ENCODE measurements at places on chromosomes 3 and 15.

DNA sequence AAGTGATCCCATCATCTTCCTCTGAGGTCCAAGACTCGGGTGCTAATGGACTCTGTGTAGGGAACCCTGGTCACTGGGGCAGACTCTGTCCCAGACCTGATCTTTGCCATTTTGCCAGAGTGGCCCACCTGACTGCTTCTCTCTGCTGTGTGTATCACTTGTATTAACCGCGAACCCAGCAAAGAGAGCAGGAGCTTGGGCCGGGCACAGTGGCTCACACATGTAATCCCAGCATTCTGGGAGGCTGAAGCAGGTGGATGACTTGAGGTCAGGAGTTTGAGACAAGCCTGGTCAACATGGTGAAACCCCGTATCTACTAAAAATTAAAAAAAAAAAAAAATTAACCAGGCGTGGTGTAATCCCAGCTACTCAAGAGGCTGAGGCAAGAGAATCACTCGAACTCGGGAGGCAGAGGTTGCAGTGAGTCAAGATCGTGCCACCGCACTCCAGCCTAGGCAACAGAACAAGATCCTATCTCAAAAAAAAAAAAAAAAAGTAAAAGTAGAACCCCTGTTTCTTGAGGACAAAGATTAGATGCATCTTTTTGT lies 32.9 kb upstream of the CYP11A1 start:
- no peak for DNase-seq

DNA sequence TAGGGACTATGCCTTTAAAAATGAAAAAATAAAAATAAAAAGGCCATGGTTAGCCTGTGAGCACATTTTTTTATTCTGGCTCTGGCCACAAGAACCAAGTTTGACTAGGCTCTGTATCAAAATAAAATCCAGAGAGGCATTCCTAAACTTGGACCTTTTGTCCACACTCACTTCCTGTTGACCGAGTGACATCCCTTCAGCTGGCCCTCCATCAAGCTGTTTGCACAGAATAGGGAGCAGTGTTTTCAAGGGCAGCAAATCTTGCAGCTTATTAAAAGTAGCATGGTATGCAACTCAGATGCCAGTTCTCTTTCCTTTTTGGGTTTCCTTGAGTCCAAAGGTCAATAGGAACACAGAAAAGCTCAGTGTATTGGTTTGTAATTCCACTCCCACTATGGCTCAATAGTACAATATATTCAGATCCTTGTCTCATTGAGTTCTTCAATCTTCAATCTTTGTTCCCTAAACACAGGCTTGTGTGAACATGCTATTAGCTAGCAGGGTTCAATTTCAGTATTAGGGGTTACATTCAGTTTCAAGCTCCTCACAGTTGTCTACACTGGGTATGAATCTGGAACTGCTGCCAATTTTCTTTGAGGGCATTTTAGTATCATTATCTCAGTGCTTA lies 244.5 kb downstream of the RBMS3 start:
- DNase-seq: no peak

- DNase-seq: no peak
Observed at GRCh38 chr3:175392653-175393052, 533.5 kb downstream of the NAALADL2 start.

- no peak for DNase-seq
Observed at GRCh38 chr3:169529013-169529412, 134.5 kb downstream of the MECOM start.

- DNase-seq: no peak
Observed at GRCh38 chr3:140406655-140407054, 271.2 kb upstream of the TRIM42 start.

DNA sequence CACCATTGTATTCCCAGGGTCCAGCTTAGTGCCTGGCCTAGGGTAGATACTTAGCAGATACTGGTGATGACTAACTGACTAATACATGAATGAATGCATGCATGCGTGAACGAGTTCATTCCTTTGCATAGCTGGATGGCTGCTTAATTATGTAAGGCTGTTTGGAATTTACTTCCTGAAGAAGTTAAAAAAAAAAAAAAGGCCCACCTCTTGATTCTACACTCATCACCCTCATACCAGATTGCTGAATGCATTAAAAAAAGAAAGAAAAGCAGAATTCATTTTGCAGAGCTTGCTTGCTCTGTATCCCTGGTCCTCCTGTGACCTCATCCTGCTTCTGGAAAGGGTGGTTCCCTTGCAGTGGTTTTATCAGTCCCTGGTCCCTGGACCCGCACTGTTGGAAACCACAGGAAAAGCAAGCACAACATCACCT lies 277.6 kb upstream of the CFAP20DC start:
- DNase-seq: no peak

DNA sequence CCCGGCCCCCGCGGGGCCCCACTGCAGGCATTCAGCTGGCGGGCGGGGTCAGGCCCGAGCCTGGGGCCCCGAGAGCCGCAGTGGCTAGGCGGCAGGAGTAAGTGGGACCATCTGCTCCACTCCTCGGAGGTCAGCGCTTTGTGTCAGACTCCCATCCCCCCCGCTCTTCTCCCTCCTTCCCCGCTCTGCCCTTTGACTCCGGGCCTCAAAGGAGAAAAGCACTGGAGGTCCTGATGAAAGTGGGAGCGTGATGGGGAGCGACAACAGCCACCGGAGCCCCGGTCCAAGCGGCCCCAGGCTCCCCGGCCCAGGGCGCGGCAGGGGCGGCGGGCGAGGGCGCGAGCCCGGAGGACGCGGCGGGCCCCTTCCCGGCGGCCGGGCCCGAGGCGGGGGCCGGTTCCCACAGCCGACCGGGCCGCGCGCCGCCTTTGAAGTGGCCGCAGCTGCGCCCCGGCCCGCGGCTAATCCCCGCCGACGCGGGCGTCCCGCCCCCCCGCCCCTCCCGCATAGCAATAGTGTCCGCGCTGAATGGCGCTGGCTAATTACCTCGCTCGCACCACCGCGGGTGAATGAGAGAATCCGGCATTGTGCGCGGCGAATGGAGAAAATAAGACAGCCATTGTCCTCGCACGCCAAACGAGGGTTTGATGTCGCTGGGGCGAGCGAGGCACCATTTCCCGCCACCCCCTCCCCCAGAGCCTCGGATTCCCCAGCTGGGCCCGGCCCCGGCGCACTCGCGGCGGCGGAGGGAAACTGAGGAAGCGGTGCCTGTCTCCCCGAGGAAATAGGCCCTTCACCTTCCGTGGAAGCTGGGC lies 22.4 kb downstream of the IGDCC3 start:
- DNase-seq: no peak

DNA sequence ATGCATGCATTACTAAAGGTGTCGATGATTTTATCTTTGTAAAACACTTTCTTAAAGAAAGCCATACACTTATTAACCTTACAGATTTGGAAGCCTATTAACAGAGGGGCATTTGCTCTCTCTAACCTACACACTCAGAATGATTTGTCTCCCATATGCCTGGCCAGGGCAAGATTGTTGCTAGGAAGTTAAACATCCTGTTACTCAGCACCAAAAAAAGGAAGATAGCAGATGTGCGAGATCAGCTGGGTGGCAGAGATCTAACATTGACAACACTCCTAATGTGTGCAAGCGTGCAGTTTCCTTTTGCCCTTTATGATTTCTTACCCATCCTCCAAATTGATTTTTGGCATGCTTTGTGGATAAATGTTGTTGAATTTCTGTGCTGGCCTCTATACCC lies 73.9 kb upstream of the TMEM108 start:
- DNase-seq: no peak

DNA sequence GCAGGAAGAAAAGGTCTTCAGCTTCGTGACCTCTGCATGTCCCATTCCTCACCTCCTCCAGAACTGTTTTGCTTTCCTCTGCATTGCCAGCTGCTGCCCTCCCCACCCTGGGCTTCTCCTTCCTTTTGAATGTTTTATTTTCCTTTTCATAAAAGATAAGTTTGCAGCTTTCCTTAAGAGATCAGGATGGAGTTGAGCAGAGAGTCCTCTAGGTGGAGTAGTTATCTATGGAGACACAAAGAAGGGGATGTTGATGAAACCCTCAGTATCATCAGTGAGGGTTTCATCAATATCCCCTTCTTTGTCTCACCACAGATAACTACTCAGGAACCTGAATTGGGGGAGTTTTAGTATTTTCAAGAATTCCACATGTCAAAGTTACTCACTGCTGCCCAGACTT lies 19.0 kb upstream of the SLC25A36 start:
- DNase-seq: no peak

- DNase-seq: no peak
Observed at GRCh38 chr3:34034840-34035239, 236.4 kb downstream of the PDCD6IP start.

DNA sequence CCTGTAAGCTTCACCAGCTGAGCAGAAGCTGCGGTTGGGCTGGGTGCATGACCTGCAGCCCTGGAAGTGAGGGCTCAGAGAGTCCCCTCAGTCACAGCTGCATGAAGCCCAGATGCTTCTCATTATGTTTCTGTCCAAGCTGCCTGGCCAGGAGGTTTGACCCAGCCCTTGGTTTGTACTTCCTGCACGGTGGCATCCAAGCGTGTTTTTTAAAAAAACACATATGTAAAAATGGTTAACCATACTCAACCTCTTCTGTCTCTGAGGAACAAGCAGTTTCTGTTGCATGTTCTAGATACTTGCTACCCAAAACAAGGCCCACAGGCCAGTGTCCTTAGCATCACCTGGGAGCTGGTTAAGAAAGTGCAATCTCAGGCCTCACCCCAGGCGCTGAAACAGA lies 76.0 kb upstream of the ATP10A start:
- DNase-seq: no peak

DNA sequence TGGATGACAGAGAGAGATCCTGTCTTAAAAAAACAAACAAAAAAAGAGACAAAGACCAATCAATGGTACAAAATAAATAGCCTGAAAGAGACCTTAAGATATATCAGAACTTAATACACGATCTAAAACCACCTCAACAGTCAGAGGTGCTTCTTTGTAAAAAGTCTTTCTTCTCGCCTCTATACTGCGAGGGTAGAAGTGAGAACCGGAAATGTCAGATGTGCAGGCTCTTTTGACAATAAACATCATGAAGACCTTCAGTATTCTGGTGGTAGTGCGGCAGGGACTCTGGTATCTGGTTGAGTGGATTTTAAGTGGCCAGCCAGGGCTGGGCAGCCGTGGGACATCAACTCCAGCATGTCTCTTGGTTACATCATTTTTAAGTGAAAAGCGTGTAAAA lies 30.0 kb downstream of the RUBCN start:
- DNase-seq: no peak

- DNase-seq: no peak
Observed at GRCh38 chr3:42557854-42558253, 23.9 kb downstream of the SEC22C start.

- DNase-seq: no peak
Observed at GRCh38 chr3:194856296-194856695, 170.6 kb downstream of the FAM43A start.
